Stimulated activated naive CD8-positive, alpha-beta T cell treated with anti-CD3 and anti-CD28 coated beads, Interleukin-15, amount 100 ng/mL, for 72 hours (primary cell): ENCODE measurements at places on chromosomes 5 and 9.

- DNase-seq: no peak
Observed at GRCh38 chr5:112711436-112711835, 26.2 kb upstream of the APC start.

DNA sequence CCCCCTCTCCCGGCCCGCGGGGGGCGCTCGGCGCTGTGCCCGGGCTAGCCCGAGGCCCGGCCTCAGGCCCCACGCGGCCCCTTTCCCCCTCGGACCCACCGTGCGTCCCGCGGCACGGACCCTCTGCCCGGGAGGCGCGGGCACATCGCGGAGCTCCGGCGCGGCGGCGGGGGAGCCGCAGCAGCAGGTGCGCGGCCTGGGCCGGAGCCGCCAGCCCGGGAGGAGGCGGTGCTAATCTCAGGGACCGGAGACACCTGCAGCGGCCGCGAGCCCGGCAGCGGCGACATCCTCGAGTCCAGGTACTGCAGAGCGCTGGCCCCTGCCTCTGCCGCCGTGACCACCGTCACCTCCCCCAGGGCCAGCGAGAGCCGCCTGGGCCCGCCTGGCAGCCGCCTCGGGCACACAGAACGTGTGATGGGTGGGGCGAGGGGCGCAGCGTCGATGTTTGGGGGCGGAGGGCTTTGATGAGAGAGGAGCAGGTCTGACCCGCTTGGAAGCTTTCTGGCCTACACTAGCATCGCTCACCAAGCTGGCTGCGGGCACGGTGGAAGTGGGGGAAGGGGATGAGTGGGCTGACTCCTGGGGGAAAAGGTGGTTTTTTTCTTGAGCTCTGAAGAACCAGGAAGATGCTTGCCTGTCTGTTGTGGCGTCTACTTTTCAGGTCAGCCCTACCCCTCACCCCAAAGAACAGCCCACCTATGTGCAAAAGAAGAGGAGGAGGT lies 524 bp downstream of the CYFIP2 start:
- DNase-seq: peak; percentile 69

DNA sequence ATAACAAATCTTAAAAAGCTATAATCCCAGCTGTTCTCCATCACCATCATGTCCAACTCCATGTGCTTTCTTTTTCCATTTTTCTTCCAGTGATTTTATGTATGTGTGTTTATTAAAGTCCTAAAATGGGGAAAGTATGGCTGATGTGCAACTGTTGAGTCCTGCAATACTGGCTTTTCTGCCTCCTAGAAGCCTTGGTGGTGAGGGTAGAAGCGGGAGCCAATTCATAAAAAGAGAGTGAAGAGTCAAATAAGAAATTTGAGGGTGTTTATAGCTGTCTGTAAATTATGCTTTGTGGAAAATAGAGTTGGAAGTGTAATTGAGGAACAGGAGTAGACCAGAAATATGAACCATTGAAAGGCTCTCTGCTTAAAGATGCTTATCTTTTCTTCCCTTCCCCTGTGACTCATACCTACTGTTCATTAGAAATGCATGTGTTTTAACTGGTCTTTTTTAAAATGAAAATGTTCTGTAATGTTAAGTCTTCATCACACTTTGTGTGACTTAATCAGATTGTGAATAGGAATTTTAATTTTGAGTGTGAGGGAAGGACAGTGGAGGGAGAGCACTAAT lies 80.1 kb downstream of the ZCCHC7 start:
- no peak for DNase-seq

DNA sequence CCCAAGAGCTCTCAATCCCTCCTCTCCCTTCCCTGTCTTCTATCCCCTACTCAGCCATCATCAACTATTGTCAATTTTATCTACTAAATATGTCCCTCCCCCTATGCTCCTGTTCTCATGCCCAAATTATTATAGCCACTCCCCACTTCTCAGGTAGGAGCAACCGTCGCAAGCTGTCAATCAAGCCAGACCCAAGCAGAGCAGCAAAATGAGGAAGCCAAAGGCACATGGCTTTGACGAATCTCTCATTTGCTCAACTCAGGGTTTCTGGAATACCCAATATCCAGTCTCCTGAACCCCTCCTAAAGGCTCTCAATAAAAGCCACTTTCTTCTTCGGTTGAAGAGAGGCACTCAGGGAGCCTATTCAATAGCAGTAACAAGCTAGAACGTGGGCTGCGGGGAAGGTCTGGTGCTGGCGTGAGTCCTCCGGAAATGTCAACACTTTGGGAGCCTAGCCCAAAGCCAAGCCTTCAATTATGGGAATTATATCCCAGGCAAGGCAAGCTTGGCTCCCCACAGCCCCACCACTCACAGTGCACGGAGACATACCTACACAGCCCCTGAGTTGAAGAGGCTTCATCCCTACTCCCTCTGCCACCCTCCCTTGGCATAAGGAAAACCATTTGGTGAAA lies 47.7 kb downstream of the SIL1 start:
- DNase-seq: no peak

GRCh38 chr9:106921341-106921899 lies 58.5 kb downstream of the ZNF462 start:
- DNase-seq: no peak

DNA sequence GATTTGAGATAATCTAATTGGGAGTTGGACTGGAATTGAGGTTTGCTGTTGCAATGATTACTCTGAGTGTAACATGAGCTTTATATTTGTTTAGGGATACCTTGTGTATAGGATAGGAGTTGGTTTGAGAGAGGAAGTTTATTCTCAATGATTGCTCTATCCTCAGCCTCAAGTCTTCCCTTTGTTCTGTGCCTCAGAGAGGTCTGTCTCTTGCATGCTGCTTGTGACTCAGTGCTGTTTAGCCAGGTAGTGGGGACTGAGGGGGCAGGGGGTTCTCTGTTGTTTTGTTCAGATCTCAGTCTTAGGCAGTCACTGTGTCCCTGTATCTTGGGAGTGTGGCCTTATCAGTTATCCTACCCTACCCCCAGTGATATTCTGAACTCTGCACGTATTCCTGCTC lies 192.1 kb downstream of the SPATA31D1 start:
- no peak for DNase-seq

GRCh38 chr9:128420651-128421481 lies at the start of gene CERCAM:
TSS of gene CERCAM (plus strand) at chr9:128420857. CDS start at chr9:128420878, 21 bp downstream.
- DNase-seq: peak; percentile 63

GRCh38 chr5:162529886-162530285 lies 462.3 kb downstream of the GABRG2 start:
- DNase-seq: no peak

DNA sequence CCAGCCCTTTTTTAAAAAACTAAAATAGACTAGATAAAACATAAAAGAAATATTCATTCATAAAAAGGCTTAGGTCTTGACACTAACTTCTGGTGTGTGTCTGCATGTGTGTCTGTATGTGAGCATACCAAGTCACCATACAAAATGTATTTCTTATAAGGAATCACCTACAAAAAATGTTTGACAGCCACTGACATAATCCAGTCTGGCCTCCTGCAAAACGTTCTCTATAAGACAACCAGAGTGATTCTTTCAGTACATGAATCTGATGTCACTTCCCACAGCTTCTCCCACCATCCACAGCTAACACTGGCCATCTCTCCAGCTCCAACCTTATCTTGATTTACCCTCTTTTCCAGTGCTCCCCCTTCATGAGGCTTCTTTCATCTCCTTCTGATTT lies 192.3 kb downstream of the TLE1 start:
- no peak for DNase-seq

DNA sequence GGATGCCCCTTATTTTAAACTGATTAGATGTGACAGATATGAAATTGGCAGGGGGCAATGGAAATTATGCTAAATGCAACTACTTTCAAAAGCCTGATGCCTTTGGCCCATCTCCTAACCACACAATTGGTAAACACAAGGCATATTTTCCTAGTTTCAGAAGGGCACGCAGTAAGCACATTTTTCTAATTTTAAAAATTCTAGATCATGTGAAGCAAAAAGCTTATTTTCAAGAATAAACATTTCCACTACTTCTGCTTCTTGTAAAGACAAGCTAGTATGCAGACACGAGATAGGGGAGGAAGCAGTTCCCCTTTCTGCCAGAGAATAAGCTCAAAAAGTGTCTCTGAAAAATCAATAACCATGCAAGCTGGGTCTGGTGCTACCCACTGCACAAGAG lies 67.7 kb downstream of the ABCA1 start:
- DNase-seq: no peak

- no peak for DNase-seq
Observed at GRCh38 chr5:125976421-125977000, 446.7 kb upstream of the GRAMD2B start.

DNA sequence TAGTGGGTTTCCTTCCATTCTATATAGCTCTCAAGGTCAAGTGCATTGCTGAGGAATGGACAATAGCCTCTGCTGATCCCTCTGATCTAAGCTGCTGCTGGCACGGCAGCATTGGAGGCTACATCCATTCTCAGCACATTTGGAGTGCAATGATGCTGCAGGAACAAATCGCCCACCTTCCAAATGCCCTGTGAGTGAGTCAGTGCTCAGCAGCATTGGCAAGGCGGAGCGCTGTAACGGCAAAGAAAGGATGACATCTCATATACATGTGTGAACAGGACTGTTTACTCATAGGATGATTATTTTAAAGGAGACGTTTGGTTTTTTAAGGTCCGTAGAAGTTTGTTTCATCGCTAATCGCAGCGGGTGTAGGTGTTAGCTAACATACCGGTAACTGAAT lies 408.7 kb downstream of the ARHGEF28 start:
- DNase-seq: no peak

DNA sequence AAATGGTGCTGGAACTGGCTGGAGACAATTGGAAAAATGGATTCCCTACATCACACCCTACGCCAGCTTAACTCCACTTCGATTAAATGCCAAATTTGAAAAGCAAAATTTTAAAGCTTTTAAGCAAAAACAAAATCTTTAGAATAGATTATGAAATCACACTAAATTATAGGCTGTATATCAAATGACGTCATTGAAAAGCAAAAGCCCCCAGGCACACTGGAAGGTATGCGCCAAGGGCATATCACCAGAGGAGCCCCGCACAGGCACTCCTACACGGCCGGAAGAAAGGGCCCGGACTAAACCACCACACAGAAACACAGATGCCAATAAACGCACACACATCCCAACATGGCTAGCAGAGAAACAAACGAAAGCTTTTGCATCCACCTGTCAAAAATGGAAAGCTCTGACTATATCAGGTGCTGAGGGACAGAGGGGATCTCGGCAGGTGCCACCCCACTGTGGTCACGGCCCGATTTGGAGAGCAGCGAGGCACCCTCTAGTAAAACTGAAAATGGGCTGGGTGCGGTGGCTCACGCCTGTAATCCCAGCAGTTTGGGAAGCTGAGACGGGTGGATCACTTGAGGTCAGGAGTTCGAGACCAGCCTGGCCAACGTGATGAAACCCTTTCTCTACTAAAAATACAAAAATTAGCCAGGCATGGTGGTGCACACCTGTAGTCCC lies 17.0 kb upstream of the MXD3 start:
- no peak for DNase-seq

DNA sequence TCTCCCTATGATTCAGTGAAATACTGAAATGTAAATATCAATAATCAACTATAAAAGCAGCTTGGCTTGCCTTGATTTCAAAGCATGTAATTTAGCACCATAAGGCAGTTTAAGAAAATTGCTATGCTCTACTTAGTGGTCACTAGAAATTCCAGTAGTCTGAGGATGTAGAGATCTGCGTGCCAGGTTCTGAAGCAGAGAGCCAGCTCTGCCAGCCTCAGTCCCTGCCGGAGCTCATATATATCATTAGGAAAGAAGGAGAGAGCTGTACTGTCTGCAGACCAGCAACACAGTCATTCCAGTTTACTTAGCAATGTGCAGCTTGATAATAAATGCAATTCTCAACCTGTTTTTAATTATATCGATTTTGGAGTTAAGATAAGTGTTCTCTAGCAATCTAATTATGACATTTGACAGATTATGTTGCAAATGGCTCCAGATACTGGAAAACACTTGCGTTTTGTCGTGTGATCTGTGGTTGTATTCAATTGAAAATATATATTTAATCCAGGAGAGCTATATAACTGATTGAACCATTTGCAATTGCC lies 540.5 kb downstream of the CTNND2 start:
- DNase-seq: no peak

DNA sequence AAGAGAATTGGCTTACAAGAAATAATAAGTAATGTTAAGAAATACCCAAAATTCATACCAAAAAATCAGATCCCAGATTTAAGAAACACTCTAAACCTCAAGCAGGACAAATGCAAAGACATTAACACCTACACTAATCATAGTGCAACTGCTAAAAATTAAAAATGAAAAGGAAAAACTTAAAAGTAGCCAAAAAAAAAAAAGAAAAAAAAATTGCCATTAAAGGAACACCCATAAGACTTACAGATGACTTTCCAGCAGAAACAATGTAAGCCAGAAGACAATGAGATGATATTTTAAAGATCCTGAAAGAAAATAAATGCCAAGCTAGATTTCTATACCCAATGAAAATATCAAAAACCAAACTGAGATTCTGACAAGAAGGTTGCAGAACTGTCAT lies 101.5 kb downstream of the DENND1A start:
- no peak for DNase-seq

DNA sequence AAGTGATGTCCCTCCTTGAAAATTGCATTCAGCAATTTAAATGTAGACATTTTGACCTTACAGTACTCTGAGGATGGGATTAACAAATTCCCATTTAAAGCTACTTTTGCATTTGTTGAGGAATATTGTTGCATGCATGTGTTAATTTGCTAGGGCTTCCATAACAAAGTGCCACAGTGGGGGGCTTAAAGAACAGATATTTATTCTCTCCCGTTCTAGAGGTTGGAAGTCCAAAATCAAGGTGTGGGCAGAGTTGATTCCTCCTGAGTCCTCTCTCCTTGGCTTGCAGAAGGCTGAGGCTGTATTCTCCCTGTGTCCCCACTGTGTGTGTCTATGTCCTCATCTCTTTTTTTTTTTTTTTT lies 51.8 kb upstream of the CDK20 start:
- no peak for DNase-seq

DNA sequence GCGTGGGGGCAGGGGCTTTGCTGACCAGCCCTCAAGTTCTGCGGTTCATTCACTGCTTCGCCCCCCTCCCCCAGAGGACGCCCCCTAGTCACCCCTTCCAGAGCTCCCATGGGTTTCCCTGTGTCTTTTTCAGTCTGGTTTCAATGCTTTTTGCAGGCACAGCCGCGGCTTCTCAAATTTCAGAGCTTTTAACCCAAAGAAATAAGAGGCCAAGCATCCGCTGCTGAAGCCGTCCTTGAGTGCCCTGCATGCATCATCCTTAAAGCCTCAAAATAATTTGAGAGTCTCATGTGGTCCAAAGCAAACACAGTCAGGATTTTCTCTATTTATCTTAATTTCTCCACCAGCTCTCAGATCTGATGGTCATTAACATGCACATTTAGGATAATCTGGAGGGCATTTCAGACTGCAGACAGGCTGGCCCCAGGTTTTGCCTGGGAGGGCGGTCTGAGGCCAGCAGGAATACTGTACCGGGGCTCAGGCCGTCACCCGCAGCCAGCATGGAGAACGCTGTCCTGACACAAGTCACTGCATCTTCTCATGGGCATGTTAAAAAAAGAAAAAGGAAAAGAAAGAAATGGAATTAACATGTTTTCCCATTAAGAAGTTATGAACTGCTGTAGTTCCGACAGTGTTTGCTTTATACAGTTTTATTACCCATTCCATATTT lies 420.8 kb upstream of the IRX4 start:
- DNase-seq: no peak

DNA sequence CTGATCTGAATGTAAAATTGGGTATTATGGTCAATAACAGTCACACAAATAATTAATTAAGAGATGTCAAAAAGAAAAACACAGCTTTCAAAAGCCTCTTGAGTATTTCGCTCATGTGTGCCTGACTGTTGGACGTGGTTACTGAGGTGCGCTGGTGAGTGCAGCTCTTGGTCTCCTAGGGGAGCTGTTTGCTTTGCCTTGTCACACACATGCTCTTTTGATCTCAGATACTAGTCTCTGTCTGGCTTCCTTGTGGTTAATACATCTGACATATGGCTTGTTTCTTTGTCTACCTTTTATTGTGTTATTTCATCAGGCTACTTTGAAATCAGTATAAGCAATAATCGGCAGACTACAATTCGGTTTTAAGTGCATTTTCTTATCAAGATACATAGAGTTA lies 51.5 kb downstream of the PCSK1 start:
- DNase-seq: no peak
